Neural progenitor cell (in vitro differentiated cells): ENCODE measurements at places on chromosomes 2 and 18.

- no peak for DNase-seq
These were observed 377.4 kb upstream of the CRIM1 start for GRCh38 chr2:35978218-35978617.

DNA sequence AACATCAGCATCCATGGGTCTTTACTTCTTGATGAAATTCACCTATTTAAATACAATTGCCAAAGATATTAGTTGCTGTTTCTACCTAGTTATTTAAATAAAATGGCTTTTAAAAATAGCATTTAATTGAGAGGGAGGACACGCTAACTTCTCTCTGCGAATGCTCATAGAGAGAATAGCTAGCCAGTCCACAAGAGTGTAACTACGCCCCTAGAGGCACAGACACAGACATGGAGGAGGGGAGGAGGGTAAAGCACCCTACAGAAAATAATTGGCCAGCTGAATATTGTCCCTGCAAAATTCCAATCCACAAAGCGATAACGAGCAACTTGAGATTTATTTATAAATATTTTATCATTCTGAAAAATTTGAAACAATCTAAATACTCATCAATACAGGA is 97.0 kb upstream of the PAPOLG start:
- no peak for DNase-seq

GRCh38 chr18:63240531-63241316 is 78.8 kb downstream of the BCL2 start:
- DNase-seq: no peak

DNA sequence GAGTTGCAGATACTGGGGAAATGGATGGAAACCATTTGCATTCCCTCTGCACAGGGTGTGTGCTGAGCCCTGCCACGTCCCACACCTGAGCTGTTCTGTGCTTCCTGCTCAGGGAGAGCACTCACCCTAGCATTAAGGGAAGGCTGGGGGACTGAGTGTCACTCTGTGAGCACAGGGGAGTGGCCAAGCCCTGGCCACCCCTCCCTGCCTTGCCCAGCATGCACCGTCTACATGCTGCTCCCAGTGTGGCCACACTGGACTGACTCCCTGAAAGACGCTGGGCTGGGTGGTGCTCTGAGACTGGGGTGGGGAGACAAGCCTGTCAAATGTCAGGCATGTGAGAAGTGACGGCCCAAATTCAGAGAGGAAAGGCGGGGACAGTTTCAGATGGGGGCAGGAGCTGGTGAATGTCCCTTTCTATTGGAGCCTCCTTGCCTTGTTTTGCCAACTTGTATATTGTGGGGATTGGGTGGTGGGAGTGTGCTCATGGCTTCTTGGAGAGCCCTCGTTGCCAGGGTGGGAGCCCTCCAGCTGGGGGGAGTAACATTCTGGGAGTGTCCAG is 298.4 kb upstream of the HS6ST1 start:
- no peak for DNase-seq

DNA sequence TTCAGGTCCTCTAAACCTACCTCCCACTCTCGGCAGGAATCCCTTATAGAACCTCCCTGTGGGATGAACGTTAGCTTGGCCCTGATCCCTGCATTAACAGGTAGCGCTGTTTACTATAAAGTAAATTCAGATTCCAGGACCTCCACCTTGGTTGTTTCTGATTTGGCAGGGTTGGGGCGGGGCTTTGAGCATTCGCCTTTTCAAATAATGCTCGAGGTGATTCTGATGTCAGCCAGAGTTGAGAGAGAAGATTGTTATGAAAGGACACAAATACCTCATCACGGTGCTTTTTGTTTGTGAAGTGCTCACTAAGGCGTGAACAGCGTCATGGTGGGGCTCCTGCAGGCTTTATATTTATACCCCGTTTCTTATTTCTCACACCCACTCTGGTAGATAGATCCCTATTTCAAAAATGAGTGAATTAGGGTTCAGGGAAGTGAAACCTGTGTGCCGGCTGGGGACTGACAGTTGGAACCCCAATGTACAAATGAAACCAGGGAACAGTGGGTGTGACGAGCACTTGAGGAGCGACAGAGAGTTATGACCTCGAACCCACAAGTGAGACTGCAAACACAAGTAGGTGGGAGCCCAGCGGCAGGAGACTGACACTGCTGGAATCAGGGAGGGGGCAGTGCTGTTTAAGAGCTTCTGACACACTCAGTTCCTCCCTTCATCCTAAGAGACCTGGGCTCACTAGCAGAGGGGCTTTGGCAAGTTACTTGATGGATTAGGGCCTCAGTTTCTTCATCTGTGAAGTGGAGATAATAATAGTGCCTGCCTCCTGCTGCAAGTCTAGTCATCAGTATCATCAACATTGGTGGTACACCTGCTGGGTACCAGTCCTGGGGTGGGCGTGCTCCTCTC is 14.2 kb upstream of the CXCR4 start:
- no peak for DNase-seq
